ENCODE measurements at places on chromosomes 6 and 20.

DNA sequence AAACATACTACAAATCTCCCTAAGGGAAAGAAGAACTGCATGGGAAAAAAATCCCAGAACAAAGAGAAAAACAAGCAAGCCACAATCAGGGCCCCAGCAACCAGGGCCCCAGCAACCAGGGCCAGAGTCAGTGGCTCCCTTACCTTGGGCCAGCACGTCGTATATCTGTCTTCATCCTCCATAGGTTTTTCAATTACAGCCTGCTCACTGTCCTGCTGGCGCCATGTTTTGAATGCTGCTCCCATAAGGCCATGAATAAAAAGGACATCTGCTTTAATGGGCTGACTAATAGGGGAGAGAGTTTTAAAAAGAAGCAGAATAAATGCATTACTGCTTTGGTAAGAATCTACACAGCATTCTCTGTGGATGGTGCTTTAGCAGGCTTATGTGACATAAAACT, 49.2 kb downstream of the SERAC1 start:
- DNase-seq = no peak

DNA sequence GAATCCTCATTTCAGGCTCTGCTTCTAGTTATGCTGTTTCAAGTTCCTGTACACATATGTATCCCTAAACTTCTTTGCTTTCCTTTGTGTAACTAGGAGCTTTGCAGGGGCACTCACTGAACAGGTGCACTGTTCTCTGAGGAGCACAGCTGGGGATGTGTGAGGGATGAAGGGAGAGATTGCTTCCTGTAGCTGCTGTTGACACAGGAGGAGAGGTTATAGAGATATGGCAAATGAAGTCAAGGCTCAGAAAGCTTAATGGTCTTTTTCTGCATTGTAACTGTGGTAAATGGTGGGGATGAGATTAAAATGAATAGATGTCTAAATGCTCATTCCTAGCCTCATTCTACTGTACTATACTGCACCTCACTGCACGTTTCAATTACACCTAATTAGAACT, 454.3 kb downstream of the BTBD3 start:
- DNase-seq = no peak

- DNase-seq = no peak
Measured at GRCh38 chr20:6045566-6045965, 8.3 kb downstream of the LRRN4 start.

DNA sequence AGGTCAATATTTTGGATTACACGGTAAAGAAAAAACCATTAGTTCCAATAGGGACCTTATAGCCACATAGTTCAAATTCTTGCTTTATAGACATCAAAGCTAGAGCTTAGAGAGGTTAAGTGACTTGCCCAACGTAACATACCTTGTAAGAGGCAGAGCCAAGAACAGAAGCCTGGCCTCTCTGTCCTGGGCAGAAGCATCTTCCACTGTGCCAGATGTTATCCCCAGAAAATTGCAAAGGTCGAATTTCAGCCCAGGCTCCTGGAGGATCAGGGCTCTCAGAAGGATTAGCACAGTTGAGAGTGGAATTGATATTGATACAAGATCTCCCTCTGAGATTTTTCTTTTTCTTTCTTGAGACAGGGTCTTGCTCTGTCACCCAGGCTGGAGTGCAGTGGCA, 6.1 kb downstream of the SMIM28 start:
- DNase-seq = no peak

- no peak for DNase-seq
Measured at GRCh38 chr6:36201612-36202011, 5.1 kb downstream of the BRPF3 start.

- no peak for DNase-seq
Measured at GRCh38 chr6:155915651-155916050, 460.0 kb upstream of the NOX3 start.

DNA sequence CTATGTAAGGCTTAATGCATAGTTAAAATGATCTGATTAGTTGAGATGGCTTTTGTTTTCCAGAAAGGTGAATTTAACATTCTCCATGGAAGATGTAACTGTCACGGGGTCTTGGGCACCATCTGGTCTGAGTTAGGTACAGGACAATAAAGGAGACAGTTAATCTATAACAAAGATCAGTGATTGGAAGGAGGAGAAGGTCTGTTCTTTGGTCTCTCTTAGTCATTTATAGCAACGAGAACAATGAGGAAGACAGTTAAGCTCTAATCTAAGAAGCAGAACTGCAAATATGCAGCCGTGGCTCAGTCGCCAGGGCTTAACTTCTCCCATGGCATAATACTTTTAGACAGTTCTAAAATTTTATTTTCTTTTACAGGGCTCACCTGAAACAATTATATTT, 405.5 kb upstream of the SULF2 start:
- no peak for DNase-seq

DNA sequence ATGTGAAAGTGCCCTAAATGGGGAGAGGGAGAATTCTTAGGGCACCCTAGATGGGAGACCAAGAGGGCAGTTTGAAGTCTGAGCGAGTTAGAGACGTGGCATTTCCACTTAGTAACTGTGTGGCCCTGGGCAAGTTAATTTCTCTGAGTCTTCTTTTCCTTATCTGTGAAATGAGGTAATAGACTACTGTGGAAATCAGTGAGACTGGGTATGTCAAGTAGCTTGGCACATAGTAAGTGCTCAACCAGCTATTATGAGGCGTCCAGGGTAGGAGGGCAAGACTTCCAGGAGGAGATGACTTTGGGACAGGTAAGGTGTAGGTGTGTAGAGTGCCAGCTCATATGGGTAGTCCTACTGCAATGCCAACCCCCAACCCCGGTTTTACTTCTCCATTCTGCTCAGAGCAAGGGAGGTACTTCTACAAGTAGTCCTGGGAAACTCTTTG, 770 bp downstream of the KIF3B start:
- DNase-seq = no peak

DNA sequence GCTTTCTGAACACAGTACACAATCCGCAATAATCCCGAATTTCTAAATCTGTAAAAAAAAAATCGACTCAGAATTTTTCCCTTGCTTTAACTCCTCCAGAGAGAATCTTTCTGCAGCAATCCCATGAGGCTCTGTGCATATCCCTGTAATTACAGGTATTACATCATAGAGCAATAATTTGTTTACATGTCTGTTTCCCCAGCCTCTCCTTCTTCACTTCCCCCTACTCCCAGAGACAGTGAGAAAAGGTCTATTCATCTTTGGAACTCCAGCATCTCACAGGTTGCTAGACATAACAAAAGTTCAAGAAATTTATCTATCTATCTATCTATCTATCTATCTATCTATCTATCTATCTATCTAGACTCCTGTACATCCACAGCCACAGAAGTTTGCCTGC, 26.0 kb downstream of the KLHL31 start:
- DNase-seq = no peak

GRCh38 chr20:10739566-10739965, 65.8 kb upstream of the JAG1 start:
- no peak for DNase-seq

- no peak for DNase-seq
Measured at GRCh38 chr6:107621229-107621937, 131.5 kb downstream of the SOBP start.

- no peak for DNase-seq
Measured at GRCh38 chr20:6664574-6664973, 102.9 kb upstream of the BMP2 start.

GRCh38 chr6:52209770-52210169, 23.6 kb downstream of the IL17A start:
- DNase-seq = no peak

DNA sequence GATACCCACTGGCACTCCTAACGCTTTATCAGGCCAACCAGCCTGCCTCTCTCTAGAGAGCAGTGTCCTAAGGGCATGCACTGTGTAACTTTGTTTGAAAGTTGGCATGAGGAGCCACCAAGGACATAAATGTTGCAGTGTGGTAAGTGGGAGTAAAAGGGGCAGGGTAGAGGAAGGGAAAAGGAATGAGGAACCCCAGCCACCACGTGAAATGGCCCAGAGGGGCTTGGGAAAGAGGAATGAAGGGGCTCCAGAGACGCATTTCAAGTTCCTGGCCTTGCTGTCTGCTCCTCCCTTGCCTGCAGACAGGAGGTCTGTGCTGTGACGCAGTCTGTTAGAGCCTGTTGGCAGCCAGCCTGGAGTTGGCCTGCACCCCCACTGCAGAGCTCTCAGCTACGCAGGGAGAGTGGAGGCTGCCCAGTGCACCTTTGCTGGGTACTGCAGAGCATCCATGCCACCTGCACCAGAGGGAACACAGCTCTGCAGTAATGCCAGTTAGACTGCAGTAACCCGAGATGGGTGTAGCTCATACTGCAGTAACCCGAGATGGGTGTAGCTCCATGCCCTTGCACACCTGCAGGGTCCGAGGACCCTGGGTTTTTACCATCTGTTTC, 86.8 kb upstream of the SNAP25 start:
- DNase-seq = no peak

- DNase-seq = no peak
Measured at GRCh38 chr6:135974426-135974825, 122.9 kb downstream of the PDE7B start.

DNA sequence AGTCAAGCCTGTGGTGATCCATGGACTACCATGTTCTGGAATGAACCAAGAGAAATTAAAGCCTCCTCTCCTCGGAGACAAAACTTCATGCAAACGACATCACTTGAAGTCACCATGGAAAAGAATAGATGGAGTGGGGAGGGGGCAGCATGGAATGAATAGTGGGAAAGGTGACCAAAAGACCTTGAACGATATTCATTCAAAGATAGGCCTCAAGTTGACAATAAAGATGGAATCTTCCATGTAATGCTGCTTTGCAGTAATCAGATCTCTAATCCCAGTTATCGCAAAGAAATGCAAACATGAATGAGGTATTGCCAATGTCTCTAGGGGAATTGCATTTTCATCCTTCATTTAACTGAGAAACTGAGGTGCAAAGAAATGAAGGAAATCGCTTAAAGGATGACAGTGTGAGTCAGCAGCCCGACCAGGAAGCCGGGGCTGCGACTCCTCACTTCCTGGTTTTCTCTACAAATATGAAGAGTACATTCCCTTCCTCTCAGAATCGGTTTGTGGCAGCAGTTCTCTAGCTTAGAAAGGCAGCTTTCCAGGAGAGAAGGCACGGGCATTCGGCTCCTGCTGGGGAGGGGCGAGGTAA, 65.6 kb upstream of the RREB1 start:
- no peak for DNase-seq

DNA sequence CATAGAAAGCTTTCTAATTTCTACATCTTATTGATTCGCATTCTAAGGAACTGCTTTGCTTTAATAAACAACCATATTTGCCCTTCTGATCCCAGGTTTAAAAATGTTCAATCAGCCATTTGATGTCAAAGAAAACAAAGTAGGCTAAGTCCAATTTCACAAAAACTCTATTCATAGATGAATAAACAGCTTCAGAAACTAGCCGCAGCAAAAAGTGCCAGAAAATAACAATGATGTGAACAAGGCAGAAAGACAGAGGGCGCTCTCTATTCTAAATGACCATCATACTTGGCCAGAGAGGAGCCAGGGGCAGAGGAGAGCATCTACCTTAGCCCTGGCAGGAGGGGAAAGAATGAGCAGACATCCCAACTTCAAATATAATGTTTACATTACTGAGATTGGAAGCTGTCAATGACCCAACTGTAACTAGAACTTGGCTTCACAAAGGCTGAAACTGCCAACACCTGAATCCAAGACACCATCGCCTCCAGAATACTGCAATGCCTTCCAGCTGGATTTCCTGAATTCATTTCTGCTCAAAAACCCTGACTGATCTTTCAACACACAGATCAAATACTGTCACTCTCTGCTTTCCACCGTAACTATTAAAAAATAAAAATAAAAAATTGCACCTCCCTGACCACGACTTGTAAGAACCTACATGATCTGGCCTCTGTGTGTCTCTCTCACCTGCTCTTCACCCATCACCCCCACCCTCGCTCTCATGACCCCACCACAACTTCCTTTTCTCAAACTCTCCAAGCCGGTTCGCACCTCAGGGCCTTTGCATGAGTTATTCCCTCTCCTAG, 9.5 kb downstream of the CNKSR3 start:
- DNase-seq = no peak

DNA sequence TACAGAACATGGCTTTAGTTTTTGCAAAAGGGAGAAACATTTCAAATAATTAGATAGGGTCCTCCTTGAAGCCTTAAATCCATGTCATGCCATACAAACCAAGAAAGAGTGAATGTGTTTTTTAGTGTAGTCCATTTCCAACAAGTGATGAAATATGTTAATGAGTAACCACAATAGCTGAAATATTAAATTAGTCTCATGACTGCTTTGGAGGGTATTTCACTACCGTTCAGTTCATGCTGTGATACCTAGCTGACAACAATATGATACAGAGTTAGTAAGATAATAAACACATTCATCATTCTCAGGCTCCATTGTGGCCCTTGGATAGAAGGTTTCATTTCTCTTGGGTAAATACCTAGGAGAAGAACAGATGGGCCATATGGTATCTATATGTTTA, 5.8 kb upstream of the ID4 start:
- DNase-seq = no peak

GRCh38 chr20:45405571-45406259, 2.4 kb upstream of the DBNDD2 start:
- DNase-seq = no peak

GRCh38 chr6:70258483-70258882, 44.4 kb downstream of the COL9A1 start:
- DNase-seq = no peak

DNA sequence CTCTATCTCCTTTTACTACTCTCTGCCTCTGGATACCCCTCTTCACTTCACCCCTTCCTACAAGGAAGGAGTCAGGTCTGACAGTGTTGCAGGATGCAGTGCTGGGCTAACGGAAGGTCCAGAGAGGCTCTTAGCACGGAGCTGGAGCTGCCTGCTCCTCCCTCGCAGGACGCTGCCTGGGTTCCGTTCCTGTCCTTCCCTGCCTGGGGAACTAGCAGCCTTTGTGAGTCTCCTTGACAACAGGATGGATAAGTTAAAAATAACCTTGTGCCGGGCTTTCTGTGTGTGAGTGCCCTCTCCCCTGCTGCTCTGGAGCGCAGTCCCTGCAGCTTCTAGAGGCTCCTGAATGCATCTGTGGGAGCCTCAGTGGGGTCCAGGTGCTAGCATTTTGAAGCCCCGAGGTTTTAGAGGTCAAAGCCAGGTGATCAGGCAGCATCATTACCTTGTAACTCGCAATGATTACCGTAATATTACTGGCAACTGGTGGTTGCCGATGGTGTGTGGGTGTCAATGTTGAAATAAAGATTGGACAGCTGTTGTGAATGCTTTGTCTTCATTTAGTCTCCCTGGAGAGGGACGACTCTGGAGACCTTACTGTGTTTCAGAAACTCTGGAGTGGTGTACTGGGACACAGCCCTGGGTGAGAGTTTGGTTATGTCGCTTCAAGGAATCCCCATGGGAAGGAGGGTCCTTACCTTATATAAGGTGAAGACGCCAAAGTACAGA, 44.4 kb downstream of the CDS2 start:
- no peak for DNase-seq

GRCh38 chr6:69933239-69933638, 66.9 kb downstream of the COL19A1 start:
- DNase-seq = no peak
